Activated CD4-positive, alpha-beta T cell treated with anti-CD3 and anti-CD28 coated beads, Interleukin-2, Interleukin-4, amounts not matched to agents 100 ng/mL and 50 ng/mL, durations not matched to agents 16 hours and 8 hours (primary cell): ENCODE measurements at places on chromosomes 1 and 21.
A peak's percentile ranks its signal among the peaks of the same experiment; 100 is the strongest.

DNA sequence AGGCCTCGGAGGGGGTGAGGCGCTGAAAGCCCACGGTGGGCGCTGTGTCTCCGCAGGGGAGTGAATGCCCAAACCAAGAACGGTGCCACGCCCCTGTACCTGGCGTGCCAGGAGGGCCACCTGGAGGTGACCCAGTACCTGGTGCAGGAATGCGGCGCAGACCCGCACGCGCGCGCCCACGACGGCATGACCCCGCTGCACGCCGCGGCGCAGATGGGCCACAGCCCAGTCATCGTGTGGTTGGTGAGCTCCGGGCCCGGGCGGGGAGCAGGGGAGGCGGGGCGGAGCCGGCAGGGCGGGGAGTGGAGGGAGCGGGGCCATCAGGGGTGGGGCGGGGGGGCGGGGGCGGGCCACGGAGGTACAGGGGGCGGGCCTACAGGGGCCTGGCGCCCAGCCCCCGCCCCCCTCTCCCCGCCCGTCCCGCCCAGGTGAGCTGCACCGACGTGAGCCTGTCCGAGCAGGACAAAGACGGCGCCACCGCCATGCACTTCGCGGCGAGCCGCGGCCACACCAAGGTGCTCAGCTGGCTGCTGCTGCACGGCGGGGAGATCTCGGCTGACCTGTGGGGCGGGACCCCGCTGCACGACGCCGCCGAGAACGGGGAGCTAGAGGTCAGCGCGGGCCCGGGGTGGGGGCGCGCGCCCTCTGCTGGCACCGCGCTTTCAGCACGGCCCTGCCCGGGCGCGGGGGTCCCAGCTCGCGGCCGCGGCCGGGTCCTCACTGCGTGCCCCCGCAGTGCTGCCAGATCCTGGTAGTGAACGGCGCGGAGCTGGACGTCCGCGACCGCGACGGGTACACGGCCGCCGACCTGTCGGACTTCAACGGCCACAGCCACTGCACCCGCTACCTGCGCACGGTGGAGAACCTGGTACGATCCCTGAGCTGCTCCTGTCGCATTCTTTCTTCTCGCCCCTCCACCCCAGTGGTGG, 15.9 kb downstream of the ESPN start:
- DNase-seq, result peak; percentile 64

- no peak for DNase-seq
Measured at GRCh38 chr1:50369830-50370229, 53.4 kb downstream of the DMRTA2 start.

DNA sequence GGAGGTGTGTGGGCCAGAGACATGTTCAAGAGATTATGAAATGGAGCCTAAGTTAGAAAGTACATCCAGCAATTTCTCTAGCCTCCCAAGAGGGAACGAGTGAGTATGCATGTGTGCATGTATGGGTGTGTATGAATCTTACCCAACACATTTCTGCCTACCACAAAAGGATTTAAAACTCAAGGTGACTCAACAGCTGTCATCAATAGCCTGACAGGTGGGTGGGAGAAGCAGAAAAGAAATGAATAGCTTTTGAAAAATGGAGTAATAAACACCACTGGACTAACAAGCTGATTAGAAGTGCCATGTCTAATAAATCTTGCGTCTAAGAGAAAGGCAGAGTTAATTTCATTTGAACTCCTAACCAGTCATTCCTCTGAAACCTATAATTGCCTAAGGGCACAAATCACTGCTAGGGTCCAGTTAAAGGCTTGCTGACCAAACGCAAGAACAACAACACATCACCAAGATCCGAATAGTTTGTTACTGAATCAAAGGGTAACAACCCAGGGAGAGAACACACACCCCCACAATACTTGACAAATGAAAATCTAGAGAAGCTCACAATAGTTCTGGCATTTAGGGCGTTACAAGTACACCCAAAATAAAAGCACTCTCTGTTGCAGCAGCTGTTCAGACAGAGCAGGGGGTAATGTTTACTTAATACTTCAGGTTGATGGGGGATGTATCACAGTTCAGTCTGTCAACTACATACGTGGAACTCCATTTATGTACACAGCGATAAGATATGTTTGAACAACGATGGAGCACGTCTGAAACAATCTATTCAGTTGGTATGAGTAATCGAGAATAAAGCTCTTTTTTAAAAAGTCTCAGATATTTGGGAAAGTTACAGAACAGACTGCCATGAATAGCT, 1.4 kb downstream of the KIAA0319L start:
- DNase-seq, result no peak

GRCh38 chr21:45460011-45460565, 55.1 kb downstream of the COL18A1 start:
- no peak for DNase-seq

GRCh38 chr1:243503155-243503554, 247.3 kb downstream of the SDCCAG8 start:
- no peak for DNase-seq
